ENCODE measurements at places on chromosomes 6 and 20.

GRCh38 chr6:139540276-139540675 is 165.8 kb upstream of the CITED2 start:
- DNase-seq = no peak

GRCh38 chr6:67875877-67876383 is 759.2 kb upstream of the ADGRB3 start:
- DNase-seq = no peak

DNA sequence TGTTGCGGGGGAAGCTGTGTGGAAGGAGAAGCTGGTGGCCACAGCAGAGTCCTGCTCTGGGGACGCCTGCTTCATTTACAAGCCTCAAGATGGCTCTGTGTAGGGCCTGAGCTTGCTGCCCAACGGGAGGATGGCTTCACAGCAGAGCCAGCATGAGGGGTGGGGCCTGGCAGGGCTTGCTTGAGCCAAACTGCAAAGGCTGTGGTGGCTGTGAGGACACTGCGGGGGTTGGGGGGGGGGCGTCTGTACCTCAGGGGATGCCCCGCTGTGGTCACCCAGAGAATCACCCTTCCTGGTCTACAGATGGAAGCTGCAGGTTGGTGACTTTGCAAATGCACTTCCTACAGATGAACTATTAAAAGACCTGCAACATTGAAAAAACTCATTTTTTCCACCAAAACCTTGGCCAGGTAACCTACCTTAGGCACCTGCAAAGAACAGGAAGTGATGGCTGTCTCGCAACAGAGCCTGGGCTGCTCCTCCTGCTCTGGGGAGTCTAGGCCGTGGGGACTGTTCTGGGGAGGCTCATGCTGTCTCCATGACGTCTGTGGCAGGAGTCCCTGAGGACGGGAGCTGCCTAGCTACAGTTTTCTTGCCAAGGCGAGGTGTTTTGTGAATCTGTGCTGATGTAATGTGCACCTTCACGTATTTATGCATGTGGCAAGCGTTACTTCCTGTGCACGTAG is 7.3 kb downstream of the NPBWR2 start:
- DNase-seq = no peak

DNA sequence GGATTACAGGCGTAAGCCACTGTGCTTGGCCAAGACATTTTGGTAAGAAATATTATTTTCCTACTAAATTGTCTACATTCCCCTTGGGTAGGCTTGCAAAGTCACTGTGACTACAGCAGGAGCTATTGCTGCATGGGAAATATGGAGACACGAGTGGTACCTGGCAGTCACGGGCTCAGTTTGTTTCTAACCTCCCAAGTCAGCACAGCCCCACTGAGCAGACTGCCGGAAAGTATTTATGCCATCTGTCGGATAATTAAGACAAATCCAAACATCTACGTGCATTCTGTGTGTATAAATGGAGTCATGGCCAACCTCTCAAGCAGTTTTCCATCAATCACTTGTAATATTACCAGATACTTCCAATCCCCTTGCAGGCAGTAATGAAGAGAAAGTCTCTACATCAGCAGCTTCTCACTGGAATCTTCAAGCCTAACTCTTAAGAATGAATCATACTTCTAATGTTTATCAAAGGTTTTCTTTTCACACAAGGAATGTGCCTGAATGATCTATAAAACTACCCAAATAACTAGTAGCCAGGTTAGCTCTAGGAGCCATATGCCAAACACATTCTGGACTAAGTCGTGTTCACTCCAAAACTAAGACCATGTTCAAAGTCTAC is 20.1 kb downstream of the PSMB1 start:
- DNase-seq = no peak

- DNase-seq = no peak
These were observed 31.5 kb upstream of the IRAK1BP1 start for GRCh38 chr6:78835817-78836216.

GRCh38 chr6:34657037-34657306 is 39.6 kb downstream of the ILRUN start:
- DNase-seq = no peak

DNA sequence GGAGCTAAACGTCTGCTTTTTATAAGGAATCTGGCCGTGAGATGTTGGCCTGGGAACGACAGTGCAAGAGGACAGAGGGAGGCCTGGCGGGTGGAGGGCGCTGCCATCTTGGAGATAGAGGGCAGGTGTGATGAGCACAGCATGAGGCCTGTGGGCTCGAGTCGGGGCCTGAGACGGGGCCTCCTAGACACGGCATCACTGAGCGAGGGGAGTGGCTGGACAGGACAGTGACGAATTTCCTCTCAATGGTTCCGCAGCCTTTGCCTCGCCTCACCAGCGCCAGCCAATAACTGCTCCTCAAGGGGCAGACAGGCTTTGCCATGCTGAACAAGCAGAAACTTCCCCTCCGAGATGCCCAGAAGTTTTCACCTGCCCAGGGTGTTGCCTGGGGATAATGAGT is 376.7 kb downstream of the THBS2 start:
- DNase-seq = no peak

DNA sequence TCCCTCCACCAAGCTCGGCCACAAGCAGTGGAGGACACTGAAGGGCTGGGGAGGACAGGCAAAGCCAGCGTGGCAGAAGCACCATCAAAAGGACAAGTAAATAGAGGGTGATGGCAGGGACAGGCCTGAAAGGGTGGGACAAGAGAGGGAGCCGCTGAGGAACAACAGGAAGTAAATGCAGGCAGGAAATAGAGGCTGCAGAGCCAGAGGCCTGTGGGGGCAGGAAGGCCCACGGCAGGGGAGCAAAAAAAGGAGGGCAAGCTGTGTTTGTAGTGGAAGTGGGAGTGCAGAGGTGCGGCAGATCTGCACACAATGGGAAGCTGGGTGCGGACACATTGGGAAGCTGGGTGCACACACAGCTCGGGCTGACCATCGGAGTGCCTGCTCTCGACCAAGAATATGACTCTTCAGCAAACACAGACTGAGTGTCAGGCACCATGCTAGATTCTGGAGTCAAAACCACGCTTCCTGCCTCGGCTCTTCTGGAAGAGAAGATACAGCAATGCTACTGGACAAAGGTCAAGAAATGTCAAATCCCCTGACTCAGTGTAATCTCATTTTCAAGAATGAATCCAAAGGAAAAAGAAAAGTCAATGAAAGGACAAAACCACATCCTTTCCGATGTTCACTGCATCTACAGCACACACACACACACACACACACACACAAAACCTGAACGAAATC is 40.4 kb upstream of the RAB22A start:
- no peak for DNase-seq

GRCh38 chr6:125662296-125662695 is 87.1 kb upstream of the HEY2 start:
- DNase-seq = no peak

DNA sequence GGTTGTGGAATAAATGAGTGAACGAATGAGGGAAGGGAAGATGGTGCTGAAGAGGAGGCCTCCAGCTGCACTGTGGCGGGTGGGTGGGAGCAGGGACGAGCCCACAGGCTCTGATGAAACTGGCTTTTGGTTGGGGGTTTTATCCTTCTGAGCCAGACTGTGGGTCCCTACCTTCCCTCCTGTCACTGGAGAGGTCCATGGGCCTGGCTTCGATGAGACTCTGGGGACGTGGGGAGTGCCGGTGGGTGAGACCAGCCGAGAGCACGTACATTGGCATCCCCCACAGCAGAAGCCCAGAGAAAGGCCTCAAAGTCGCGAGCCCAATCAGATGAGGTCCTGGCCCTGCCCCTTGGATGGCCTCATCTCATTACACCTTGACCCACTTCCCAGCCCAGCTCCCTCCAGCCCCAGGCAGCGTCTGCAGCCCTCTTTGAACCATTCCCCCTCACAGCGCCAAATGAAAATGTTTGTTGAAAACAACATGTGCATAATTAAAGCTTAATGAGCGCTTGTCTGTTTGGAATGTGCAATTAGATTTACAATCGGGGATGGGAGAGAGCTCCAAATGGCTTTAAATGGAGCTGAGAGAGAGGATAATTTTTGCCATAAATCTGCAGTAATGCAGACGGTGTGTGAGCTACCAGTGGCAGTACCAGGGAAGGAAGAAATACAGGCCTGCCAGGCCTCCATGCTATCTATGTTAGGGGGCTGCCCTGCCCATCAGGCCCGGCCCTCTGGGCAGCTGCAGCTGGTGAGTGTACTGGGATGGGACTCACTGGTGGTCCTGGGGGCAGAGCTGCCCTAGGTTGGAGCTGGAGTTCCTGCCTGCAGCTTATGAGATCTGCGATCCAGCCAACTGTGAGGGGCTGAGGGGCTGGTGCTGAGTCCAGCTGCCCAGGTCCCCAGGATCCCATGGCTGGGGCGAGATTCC is 47.2 kb downstream of the TOX2 start:
- DNase-seq = no peak

- DNase-seq = no peak
These were observed 1.6 kb upstream of the TGIF2 start for GRCh38 chr20:36571564-36572504.

- DNase-seq = no peak
These were observed 54.0 kb downstream of the EFHC1 start for GRCh38 chr6:52474173-52474572.

DNA sequence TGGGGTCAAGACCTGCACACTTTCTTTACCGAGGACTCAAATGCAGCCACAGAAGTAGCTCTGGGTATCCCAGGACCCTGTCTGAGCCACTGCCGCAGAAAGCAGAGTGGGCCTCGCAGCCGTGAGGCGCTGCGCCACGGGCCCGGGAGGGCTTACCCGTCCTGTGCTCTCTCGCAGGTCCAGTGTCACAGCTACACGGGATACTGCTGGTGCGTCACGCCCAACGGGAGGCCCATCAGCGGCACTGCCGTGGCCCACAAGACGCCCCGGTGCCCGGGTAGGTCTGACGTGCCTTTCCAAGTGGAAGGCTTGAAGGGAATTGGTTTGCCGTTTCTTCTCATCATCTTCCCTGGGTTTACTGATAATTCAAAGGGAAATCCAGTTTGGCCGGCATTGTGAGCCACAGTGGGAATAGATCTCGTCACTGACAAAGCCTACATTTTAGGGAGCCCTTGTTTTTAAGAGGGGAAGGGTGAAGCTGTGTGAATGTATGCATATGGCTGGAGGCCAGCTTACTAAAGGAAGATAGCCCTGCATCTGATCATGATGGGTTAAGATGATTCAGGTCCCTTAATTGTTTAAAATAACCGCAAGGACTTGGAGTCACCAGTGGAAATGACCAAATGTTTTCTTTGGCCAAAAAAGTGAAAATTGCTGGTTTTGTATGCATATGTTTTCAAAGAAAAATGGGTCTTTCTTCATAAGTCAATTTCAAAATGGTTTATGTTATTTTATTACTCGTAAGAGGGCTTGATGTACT is 86.6 kb downstream of the SMOC2 start:
- DNase-seq = no peak

- DNase-seq = no peak
These were observed 150.0 kb upstream of the CST7 start for GRCh38 chr20:24798930-24799705.

DNA sequence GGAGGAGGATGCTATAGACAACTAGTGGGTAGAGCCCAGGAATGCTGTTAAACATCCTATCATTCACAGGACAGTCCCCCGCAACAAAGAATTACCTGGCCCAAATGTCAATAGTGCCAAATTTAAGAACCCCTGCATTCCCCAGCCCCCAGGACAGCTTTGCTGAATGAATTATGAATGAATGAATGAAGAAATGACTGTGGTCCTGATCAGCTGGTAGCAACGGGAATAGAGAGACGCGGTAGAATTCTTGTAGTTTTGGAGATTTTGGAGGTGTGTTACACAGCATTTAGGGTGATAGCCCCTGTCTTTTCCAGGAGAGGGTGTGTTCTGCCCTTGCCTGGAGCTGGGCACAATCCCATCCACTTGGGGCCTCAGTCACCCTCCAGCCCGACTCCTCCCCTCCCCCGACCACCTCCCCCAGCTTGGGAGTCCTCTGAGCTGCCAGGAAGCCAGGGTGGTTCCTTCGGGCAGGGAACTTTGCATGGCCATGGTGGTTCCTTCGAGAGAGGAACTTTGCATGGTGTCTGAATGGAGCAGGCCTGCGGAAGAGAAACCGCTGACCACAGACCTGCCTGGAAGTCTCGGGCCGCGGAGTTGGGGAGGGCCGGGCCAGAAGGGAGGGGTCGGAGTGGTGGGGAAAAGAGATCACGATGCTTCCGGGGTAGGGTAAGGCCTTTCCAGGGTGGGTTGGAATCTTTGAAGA is 1.0 kb upstream of the HCK start:
- DNase-seq = no peak

DNA sequence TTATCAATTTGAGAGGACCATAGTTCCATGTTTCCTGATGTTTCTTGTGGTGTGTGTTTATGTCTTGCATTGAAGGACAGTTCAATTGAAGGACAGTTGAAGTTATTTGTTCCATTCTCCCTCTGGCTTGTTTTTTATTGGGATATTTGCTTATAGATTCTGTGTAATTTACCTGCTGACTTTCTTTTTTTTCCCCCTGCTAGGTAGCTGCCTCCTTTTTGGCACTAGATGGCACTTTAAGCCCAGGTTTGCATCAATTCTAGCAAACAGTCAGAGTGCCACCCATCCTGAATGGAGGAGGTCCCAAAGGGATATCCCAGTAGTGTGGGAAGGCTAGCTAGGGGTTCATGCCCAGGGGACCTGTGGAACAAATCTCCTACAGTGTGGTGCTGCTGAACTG is 78.1 kb downstream of the CFAP61 start:
- no peak for DNase-seq

DNA sequence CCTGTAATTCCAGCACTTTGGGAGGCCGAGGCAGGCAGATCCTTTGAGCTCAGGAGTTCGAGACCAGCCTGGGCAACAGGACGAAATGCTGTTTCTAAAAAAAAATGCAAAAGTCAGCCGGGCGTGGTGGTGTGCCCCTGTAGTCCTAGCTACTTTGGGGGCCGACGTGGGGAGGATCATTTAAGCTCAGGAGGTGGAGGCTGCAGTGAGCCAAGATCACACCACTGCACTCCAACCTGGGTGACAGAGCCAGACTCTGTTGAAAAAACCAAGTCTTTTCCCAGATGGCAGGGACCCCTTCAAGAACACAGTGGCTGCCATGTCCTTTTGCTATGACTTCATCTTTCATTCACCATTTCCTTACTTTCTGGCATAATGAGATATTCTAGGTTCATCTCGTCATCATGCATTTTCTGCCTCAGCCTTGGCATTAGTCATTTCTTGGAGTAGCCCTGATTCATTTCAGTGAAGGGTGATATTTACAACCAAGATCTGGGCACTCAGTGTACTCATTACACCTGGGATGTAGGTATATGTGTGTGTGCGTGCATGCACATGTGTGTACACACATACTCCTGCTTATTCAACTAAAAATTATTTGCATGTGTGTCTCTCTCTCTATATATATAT is 61.4 kb upstream of the TOX2 start:
- no peak for DNase-seq

GRCh38 chr6:11535801-11536230 is 1.7 kb upstream of the TMEM170B start:
- DNase-seq = no peak

GRCh38 chr6:169277619-169278018 is 24.0 kb upstream of the THBS2 start:
- DNase-seq = no peak

- peak; percentile 75 for DNase-seq
These were observed 631 bp downstream of the PLCB1 start for GRCh38 chr20:8132484-8133309.

- DNase-seq = no peak
These were observed 125.9 kb downstream of the HS3ST5 start for GRCh38 chr6:114216789-114217467.
